Umbilical cord (tissue), 2 donors: ENCODE measurements at places on chromosomes 3 and 15. TPM values are rescaled to one million over a fixed set of nuclear protein-coding genes. Genes with fewer than 3 reads are reported as not detected.

- no peak for DNase-seq
These were observed 600.4 kb downstream of the GRM7 start for GRCh38 chr3:7461202-7461825.

GRCh38 chr15:58529041-58529440, 97.2 kb downstream of the LIPC start:
- DNase-seq = no peak

DNA sequence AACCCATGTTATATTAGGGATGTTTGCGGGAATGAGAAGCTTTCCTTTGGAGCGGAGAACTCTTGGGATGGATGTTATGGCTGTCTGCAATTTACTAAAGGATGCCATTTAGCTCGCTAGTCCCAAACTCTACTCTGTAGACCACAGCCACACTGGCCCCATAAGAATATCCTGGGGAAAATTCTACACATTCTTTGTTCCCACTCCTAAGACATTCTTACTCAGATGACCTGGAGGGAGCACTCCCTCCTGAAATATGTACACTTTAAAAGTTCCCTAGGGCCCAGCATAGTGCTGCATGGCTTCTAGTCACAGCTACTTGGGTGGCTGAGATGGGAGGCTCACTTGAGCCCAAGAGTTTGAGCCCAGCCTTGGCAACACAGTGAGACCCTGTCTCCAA, 288.7 kb upstream of the RORA start:
- DNase-seq = no peak

- DNase-seq = no peak
These were observed 472.9 kb upstream of the CBLB start for GRCh38 chr3:106341586-106342162.

DNA sequence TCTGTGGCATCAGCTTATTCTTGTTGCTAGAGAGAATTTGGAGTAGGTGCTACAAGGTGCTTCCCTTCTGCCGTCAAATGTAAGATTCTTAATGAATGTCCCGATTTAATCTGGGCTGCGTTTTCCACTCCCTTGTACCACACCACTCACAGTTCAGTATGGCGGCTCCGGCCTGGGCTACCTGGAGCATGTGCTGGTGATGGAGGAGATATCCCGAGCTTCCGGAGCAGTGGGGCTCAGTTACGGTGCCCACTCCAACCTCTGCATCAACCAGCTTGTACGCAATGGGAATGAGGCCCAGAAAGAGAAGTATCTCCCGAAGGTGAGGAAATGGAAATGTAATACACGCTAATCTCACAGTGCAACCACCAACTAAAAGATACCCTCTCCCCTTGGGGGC, 4.9 kb downstream of the IVD start:
- no peak for DNase-seq

GRCh38 chr3:12352253-12352652, 63.4 kb downstream of the PPARG start:
- DNase-seq = no peak

DNA sequence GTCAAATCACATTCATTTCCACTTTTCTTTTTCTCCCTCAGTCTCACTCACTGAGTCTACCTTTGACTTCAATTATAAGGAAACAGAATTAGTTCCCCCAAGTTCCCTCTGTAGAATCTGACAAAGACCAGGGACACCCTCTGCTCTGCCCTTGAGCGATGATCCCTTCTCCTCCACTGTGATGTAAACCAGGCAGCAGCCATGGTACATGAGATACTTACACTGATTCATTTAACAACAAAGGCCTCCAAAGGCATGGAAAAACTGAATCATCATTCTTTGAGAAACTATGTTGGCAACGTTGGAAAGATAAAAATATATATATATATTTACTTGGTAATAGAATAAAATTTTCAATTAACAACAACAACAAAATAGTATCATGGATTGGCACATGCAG, 84.1 kb downstream of the P3H2 start:
- DNase-seq = peak; percentile 84

- no peak for DNase-seq
These were observed 3.0 kb downstream of the PLA1A start for GRCh38 chr3:119600732-119601131.

DNA sequence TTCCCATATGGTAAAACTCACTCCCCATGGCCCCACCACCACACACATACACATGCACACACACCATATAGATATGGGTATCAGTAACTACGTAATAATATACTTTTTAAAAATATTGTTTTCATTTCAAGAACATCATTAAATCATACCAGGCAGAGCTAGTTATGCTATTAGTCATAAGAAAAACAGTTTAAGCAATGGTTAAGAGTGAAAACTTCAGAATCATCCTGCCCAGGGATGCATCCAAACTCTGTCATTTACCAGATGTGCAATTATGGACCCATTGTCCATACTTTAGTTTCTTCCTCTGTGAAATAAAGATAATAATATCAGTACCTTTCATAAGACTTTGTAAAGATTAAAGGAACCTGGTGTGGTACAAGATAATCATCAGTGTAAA, 608.3 kb downstream of the RBMS3 start:
- DNase-seq = no peak

DNA sequence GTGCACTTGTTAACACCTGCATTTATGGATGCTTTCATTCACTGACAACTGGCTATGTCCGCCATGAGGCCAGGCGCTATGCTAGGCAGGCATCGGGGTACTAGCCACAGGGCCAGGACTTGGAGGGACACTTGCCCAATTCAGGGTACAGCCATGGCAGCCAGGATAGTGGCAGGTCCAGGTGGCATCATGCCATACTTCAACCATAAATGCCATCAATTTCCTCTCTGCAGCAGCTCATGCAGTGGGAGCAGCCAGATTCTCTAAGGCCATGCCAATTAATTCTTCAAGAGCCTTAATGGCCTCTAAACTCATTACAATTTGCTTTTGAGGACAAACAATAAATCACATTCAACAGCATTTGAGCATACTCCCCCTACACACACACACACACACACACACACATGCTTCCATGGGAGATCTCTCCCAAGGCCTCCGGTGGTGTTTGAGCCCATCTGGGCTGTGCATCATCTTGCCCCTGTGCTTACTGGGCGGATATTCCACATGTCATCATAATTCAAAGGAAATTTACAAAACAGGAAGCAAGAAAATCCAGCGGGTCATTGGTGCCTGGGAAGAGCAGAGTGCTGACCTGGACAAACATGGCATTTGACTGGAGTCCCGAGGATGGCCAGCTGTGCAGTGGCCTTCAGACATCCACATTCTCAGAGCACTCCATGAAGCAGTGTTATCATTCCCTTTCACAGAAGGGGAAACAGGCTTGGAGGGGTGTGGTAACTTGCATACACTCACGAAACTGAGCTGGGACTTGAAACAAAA, 109.1 kb downstream of the IQSEC1 start:
- peak; percentile 79 for DNase-seq

DNA sequence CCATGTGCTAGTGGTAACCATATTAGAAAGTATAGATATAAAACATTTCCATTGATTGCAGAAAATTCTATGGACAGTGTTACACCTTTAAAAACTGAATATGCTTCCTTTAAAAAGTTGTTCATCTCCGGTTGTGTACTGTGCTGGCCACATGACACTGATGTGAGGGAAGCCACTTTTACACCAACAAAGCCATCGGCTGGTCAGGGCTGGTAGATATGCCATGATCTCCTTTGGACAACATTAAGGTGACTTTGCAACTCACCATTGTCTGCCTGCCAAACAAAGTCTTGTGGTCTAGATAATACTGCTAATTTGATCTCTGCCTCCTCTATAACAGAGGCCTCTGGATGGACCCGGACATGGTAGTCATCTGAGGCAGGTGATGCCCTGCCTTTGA, 156.0 kb upstream of the RARB start:
- DNase-seq = no peak

- DNase-seq = peak; percentile 20
These were observed 90.1 kb upstream of the RGMA start for GRCh38 chr15:93179072-93179471.

DNA sequence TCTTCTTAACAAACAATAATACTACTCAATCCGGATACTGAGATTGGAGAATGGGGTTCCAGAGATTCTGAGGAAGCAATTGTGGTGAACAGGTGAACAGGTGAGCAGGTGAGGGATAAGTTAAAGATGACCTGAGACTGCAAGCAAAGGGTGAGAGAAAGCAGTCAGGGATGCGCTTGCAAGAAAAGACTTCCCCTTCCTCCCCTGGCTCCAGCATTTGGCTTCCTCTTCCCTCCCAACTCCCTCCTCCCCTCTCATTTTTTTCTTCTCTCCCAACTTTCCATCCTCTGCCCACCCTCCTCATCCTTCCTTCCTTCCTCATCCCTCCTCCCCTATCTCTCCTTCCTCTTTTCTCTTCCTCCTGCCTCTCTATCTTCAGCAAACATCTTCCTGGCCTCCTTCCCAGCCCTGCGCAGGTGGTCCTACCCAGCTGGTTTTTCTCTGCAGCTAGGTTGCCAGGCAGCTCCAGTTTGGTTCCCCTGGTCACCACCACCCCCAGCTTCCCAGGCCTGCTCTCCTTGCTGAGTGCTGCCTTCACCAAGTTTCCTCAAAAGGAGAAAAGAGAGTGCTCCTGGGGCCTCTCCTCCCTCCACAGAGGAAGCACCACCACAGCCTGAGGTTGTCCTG, 10.4 kb upstream of the VIPR1 start:
- no peak for DNase-seq

DNA sequence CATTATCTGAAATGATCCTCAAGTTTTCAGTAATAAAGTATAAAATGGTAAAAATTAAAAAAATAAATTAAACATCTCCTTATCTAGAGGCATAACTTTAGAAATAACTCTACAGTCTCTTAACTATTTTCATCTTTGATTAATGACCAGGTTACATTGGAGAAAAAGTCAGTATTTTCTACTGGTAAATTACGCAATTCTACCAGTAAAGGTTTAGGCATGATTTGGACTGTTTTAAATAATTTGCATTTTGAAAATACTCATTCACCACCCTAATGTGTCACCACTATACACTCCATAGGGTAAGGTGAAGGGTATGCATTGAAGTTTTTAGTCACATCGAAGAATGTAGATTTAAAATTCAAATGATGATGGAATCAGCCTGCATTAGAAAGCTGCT, 45.9 kb upstream of the BCHE start:
- DNase-seq = no peak

GRCh38 chr3:80230962-80231361, 463.2 kb upstream of the ROBO1 start:
- DNase-seq = no peak

DNA sequence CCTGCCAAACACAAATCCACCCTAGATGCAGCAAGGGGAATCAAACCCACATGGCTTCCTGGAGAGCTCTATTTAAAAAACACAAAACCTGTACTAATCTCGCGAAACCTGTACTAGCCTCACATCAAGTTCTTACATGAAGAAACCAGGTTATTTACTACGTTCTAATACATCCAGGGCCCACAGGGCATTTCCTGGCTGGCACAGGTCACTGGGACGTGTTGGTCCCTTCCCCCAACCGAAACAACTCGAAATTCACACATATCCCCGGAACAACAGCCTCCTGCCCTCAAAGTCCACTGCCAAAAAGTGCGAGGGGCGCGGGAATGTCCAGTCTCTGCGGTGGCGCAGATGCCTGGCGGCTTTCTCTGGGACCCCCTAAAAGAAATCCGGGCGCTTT, 955 bp downstream of the CDCP1 start:
- no peak for DNase-seq

DNA sequence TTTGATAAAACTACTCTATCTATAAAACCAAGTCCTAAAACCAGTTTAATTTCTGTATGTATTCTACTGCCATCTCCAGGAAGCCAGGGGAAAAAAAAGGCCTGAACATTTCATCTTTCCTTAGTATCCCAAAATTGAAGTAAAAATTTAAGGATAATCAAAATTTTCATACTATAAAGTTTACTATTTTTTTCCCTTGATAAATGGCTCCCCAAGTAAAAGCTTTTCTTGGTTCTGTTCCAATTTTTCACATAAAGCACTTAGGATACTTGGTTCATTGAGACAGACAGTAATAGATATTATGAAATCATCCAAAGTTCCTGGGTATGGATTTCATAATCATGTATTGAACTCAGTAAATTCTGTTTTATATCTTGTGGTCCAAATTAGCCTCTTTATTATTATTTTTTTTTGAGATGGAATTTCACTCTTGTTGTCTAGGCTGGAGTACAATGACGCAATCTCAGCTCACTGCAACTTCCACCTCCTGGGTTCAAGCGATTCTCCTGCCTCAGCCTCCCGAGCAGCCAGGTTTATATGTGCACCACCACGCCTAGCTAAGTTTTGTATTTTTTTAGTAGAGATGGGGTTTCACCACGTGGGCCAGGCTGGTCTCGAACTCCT, 34.5 kb downstream of the ICE2 start:
- peak; percentile 45 for DNase-seq

DNA sequence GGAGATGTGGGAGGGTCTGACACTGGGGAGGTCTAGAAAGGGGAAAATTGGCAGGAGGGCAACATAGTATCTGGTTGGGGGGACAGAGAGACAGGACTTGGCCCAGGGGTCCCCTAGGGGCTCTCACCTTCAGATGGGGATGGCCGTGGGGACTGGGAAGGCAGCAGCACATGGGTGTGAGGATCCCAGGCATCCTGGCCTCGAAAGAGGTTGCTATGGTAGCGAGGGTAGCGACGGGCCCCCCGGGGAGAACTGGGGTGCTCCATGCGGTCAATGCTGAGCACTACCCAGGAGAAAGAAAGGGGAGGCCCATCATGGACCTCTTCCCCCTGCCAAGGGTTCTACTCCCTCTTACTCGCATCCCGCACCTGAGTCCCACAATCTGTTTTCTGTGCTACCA, 12.5 kb upstream of the SLC26A6 start:
- no peak for DNase-seq

DNA sequence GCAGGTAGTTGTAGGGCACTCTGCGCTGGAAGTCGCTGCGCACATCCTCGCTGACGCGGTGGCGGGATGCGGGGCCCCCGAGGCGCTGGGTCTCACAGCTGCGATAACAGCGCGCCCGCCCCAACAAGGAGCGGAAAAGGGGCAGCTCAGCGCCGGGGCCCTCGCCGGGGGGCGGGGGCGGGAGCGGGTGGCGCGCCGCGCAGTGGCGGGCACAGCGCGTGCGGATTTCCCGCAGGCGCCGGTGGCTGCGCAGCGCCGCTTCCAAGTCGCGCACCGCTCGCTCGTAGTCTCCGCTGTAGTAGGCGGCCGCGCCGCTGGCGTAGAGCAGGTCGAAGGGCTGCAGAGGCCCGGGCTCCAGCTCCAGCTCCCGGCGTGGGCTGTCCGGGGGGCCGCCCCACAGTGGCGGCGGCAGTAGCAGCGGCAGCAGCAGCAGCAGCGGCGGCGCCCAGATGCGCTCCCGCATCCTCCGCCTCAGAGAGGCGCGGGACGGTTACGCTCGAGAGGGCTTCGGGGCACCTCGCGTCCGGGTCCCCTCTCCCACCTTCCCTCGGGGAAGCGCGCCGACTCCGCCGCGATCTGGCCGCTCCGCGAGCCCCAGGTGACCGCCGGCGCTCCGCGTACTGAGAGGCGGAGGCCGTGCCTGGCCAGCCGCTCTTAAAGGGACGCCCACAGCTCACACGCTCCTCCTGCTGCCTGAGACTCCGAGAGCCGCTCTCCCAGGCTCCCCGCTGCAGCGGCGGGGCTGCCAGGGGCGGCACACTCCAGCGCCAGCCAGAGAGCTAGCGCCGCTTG, at the start of gene P3H2:
Gene P3H2, minus strand, starts transcription at position 629 of the 792 bp plus-strand sequence. Its CDS starts 166 bp downstream, at position 463.
- peak; percentile 96 for DNase-seq

The OXSM gene
- 7.0 TPM for total RNA-seq

The CNTN4 gene
- total RNA-seq = 40.0 TPM

The LRRC31 gene
- not detected for total RNA-seq

The PRICKLE2 gene
- total RNA-seq = 56.1 TPM

The GOLGA8G gene
- total RNA-seq = 3.6 TPM

The RASGRP1 gene
- total RNA-seq = 4.6 TPM

The GNAI2 gene
- total RNA-seq = 93.9 TPM

The TRPM1 gene
- total RNA-seq = 6.0 TPM

The IQCF5 gene
- total RNA-seq = 18.3 TPM

The GOLGA6D gene
- 1.9 TPM for total RNA-seq
